Calu3 (cell line): ENCODE measurements at places on chromosomes 3 and 15.

GRCh38 chr15:92907896-92908712 is 8.0 kb downstream of the CHD2 start:
- peak; percentile 29 for DNase-seq

- no peak for DNase-seq
These were observed 191.8 kb downstream of the CGGBP1 start for GRCh38 chr3:87867001-87867400.

- DNase-seq: no peak
These were observed 445.3 kb upstream of the ROBO1 start for GRCh38 chr3:80213086-80213485.

DNA sequence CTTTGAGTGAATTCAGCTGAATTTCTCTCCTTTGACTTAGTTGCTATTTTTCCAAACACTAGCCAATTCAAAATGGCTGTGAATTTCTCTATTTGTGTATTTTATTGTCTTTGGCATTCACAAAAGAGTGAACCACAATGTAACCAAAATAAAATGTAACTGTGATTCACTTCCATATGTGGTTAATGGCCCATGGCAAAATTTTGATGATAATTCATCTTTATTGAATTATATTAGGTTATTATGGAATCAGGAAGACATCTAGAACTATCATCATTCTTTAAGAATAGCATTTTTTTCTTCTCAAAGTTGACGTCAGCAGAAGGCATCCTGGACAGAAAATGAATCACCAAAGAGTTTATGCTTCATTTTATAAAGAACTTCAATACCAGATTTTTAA is 705.3 kb upstream of the NAALADL2 start:
- DNase-seq: no peak

- DNase-seq: no peak
These were observed 91.2 kb downstream of the SEMA5B start for GRCh38 chr3:122936335-122936734.

GRCh38 chr3:178342111-178342510 is 194.1 kb upstream of the KCNMB2 start:
- no peak for DNase-seq

DNA sequence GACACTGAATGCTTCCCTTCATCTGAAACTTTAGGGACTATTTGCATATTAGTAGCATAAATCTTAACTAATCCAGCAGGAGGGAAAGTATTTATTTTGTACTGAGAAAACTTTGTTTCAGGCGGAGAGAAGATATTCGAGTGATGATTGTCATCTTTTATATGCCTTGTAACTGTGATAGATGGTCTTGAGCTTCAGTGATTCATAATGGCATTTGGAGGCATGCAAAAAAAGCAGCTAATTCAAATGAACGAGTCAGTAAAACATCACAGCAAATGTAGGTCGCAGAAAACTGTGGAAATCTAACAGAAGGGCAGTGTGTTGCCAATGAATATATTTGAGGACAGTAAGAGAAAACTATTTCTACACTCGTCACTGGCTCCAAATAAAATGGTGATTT is 643.7 kb upstream of the NAALADL2 start:
- no peak for DNase-seq

- no peak for DNase-seq
These were observed 329.8 kb upstream of the RASGRP1 start for GRCh38 chr15:38894243-38894948.

- no peak for DNase-seq
These were observed 35.2 kb downstream of the RNF13 start for GRCh38 chr3:149848238-149848637.

DNA sequence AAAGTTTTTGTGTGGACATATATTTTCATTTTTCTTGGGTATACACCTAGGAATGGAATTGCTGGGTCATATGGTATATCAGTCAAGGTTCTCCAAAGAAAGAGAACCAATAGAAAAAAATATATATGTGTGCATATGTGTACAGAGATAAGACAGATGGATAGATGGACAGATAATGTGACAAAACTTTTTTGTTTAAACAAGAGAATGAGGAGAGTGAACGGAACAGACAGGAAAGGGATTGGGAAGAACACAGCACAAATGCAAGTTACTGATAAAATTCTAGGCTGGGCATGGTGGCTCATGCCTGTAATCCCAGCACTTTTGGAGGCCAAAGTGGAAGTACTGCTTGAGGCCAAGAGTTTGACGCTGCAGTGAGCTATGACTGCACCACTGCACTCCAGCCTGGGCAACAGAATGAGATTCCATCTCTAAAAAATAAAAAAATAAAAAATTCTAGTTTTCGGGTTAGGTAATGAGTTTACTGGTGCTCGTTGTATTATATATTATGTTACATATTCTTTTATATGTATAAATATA is 50.0 kb downstream of the HSPBAP1 start:
- no peak for DNase-seq

DNA sequence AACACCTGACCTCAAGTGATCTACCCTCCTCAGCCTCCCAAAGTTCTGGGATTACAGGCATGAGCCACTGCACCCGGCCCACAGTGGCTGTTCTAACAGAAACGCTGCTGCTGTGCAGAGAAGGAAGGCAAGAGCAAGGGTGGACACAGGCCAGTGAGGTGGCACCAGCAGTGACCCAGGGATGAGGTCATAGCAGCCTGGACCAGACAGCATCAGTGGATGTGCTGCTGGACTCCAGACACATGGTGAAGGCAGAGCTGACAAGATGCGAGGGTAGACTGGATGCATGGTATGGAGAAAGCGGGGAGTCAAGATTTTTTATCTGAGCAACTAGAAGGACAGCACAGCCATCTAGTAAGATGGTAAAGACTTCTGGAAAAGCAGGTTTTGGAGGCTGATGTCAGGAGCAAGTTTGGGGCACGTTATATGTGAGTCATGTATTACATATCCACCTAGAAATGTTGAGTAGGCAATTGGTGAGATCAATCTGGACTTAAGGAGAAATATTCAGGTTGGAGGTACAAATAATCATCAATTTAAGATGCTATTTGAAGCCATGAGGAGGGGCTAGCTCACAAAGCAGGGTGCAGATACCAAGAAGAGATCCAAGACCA is 22.1 kb upstream of the TJP1 start:
- no peak for DNase-seq
